ENCODE measurements at places on chromosomes 1 and 21.
A peak's percentile ranks its signal among the peaks of the same experiment; 100 is the strongest.

DNA sequence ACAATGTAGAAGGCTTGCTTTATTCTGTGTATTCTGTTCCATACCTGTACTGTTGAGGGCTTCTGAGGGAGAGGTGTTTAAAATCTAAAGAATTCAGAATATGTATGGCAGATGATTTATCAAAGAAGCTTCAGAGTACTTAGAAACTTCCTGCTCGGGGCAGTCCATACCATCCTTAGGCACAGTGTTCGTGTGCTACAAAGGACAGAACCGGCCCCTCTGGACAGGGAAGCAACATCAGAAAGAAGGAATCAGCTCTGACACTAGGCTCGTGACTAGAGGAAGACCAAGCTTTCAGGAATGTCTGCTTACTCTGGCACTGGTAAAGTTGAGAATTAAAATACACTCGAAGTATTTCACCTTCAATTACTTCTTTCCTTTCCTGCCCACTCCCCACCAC is 14.1 kb downstream of the SELP start:
- DNase-seq = no peak

DNA sequence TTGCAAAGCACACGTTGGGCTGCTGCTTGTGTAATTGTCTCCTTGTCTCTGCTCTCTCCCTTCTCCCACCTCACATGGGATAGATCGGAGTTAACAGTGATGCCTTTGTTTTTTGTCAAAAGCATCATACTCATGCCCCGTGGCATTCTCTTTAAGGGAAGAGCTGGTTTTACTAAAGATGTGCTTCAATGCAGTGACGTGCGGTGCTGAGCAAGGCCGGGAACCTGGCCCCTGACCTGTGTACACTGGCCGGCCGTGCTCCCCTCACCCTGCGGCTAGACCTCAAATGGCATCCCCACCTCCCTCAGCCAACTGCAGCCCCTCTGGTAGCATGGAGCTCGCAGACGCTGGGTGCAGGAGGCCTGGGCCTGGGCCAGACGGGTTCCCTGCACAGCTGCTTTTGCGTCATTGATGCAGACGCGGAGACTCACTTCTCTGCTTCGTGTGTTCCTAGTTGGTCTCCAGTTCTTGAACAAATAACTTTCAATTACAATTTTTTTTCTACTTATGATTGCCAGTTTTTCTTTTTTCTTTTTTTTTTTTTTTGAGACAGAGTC is 19.9 kb downstream of the AGPAT3 start:
- no peak for DNase-seq

DNA sequence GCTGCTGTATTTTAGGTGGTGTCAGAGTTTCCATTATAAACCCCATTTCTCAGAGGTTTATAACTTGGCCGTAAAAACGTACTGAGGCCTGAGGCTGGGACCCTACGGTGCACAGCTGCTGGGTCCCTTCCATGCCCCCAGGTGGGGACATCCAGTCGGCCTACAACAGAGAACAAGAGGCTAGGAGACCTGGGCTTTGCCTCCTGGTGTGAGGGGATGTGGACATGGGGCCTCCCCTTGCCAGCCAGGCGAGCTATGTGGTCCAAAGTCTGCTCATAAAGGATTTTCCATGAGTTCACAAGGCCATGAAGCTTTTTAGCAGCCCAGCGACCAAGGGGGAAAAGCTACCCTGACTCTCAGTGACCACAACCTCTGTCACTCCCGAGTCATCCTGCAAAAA is 261.5 kb upstream of the VAMP3 start:
- DNase-seq = no peak

DNA sequence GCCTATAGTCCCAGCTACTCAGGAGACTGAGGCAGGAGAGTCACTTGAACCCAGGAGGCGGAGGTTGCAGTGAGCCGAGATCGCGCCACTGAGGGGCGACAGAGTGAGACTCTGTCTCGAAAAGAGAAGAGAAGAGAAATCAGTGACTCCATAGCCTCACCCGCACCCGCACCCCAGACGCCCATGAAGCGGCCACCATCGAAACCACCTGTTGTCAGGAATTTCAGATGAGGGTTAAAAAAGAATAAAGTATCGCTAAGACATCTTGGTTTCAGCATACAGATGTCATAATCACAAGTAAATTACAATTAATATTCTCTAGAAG is 47.4 kb downstream of the NPHP4 start:
- no peak for DNase-seq

- no peak for DNase-seq
These were observed 51.5 kb upstream of the SCYL3 start for GRCh38 chr1:169945181-169945580.

DNA sequence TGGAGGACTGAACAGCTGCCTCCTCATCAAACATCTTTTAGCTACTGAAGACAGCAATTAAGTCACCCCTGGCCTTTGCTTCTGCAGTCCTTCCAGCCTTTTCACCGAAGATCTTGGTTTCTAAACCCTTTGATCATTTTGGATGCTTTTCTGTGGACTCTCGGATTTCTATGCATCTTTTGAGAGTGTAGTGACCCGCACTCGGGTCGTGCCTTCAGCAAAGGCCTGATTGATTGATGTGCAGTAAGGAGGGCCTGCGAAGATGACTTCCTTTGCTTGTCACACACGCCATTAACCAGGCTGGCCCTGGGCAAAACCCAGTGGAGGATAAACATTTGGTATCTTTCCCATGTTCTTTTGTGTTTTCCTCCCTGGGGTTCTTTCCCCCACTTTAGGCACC is 157.5 kb upstream of the CD34 start:
- no peak for DNase-seq

- peak; percentile 100 for DNase-seq
These were observed at the start of gene IER5 for GRCh38 chr1:181088079-181089016. TSS of gene IER5 (plus strand) at chr1:181088700. CDS start at chr1:181088903, 203 bp downstream.

DNA sequence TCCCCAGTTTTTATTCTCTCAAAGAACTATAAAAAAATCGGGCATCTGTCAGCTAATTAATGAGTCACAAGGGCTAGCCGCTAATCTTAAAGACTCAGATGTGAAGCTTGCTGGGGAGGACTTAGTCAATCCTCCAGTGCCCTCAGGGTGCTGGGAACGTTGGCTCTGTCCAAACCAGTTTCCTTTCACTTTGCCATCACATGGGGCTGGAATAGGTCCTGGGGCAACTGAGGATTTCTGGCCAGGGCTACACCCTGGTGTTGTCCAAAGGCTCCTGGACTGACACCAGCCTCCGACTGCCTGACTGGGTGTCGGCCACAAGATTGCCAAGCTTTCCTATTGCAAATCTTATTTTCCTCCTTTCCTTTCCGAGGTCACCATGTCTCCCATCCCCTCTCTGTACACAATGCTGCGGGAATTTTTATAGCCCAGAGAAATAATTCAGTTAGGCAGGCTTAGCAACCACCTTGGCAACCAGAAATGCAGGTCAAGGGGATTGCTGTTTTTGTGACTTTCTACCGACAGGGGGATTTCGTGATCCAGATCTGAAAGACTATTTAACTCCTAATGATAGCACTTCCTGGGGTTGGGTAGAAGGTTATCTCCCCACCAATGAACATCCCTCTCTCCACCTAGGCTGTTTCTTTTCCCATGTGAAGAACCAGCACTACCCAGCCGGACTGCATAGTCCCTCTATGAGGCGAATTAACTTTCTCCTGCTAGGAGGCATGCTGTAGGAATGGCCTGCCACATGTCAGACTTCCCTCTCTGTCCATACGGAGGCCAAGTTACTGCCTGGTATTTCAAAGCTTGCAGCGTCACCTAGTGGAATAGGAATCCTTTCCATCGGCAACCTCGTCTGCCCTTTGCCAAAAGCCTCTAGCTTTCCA is 29.9 kb upstream of the CTBS start:
- DNase-seq = no peak

DNA sequence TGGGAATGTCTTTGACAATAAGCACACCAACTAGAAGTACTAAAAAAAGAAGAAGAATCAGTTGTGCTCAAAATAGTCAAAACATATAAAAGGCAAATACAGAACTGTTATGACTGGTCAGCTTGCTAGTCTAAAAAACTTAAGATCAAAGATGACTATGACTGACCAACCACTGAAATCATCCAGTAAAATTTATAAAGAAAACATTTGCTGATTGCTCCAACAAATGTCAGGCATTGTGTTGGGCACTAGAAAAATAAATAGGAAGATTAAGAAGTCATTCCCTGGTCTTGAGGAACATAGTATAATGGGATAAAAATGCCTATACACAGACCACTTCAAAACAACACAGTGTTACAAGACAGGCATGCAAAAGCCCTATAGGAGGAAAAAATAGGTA is 9.3 kb upstream of the ANGPTL3 start:
- no peak for DNase-seq

DNA sequence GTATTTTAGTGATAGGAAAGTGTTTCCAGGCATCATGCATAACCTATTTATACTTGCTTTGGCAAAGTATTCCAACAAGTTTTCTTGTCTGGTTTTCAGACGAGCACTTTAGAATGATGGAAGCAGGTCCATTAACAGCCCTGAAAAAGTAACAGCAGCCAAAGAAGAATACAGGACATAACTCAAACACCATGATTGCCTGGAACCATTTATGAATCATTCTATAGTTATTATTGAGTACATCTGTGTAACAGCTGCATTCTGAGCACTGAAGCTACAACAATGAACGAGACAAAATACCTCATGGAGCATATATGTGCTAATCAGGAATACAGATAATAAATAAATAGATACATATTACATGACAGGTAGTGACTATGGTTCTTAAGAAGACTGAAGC is 12.6 kb downstream of the IL10RB start:
- no peak for DNase-seq

DNA sequence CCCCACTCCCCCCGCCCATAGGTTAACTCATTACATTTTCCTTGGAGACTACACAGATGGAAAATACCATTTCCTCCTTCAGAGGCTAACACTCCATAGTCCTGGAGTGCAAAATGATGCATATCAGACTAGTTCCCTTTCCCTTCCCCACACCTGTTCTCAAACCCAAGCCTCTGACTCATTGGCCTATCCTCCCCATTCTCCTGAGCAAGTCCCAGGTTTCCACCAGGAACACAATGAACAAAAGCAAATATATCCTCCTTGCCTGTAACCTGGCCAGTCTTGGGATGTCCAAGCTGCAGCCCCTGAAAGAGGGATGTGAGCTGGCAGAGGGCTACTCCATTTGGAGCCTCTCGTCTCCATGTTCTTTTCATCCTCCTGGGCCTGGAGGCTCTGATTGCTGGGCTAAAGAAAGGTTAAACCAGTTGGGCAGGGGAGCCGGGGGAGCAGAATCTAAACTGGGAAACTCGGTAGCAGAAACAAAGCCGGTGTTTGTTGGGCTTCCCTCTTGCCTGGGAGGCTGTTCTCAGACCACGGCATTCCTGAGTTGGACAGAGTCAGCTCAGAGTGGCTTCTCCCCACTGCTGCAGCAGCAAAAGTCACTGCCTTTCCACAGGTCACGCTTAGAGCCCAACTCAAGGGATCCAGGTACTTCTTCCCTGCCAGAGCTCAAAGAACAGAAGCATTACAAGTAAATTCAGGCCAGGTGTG is 13.9 kb downstream of the SSR2 start:
- DNase-seq = no peak

DNA sequence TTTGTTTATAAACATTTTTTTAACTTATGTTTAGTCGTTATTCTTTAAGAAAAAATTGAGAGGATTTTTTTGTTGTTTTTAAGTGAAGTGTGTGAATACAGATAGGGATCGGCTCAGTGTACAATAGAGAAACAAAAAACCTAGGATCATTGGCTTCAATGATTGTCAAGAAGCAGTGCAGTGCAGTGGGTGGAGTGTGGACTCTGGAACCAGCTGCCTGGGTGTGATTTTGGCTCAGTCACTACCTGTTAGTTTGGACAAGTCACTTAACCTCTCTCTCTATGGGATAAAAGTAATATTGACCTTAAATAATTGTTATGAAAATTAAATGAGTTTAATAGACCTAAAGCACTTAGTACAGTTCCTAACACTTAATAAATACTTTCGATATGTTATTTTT is 41.3 kb downstream of the SCCPDH start:
- DNase-seq = no peak

All from NCI-H526 treated with DMSO at 0.1 percent for 48 hours (cell line).